ENCODE measurements at places on chromosomes 3 and 15.
A peak's percentile ranks its signal among the peaks of the same experiment; 100 is the strongest.

DNA sequence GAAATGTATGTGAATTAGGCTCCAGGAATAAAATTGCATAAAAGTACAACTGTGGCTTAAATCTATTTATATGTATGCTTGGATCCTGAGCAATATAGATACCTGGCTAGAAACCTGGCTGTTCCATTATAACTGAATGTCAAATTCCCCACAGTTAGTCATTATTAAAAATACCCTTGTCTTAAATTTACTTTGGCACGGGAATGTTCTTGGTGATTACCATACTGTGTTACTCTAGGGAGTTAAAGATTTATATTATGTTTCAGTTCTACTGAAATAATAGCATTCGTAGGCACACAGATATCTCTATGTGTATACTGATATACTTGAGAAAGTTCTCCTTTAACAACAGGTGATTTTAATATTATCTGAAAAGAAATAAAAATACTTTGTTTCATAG lies 394.1 kb downstream of the PTPRG start:
- no peak for DNase-seq

- no peak for DNase-seq
These were observed at the start of gene ZBTB47 for GRCh38 chr3:42653560-42654330. TSS of gene ZBTB47 (plus strand) at chr3:42653697. CDS start at chr3:42658356, 4,659 bp downstream.

- no peak for DNase-seq
These were observed 16.1 kb downstream of the MINDY4B start for GRCh38 chr3:150889106-150889505.

DNA sequence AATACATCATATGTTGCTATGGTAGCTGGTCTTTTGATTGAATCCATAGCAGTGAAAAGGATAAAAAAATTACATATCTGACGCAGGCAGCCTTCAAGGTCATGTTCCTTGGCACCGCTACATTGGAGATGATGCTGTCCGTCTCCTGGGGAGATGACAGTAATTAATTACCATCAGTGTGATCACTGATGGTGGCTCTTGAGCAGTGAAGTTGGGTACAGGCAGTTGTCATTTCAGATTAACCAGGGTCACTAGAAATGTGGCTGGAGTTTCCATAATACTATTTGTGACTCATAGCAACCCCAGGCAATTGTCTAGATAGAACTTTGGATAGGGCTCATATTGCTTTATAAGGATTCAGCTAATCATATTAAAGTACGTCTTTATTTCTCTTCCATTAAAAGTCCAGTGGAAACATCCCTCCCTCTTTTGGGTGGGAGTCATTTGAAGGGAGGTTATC lies 136.3 kb downstream of the THSD4 start:
- no peak for DNase-seq

DNA sequence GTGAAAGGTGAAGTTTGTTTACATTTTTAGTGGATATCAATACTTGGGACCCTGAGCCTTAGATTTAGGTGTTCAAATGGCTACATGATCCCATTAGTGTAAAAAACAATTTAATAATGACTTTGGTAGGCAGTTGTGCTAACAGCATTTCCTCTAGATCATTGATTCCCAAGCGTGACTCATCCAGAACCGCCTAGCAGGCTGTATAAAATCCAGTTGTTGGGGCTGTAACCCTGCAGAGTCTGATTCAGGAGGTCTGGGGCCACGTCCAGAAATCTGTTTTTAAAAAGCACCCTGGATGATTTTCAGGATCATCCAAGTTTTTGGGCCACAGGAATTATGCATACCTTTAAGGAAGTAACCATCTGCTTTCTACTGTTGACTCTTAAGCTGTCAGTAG lies 156.4 kb downstream of the TP63 start:
- DNase-seq: peak; percentile 31

DNA sequence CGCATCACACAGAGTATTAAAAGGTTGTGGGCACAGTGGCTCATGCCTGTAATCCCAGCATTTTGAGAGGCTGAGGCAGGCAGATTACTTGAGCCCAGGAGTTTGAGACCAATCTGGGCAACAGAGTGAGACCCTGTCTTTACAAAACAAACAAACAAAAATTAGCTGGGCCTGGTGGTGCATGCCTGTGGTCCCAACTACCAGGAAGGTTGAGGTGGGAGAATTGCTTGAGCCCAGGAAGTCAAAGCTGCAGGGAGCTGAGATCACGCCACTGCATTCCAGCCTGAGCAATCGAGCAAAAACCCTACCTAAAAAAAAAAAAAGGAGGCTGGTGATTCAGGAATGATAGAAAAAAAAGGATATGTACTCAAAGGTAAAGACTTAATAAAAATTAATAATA lies 28.2 kb upstream of the ST6GAL1 start:
- no peak for DNase-seq

DNA sequence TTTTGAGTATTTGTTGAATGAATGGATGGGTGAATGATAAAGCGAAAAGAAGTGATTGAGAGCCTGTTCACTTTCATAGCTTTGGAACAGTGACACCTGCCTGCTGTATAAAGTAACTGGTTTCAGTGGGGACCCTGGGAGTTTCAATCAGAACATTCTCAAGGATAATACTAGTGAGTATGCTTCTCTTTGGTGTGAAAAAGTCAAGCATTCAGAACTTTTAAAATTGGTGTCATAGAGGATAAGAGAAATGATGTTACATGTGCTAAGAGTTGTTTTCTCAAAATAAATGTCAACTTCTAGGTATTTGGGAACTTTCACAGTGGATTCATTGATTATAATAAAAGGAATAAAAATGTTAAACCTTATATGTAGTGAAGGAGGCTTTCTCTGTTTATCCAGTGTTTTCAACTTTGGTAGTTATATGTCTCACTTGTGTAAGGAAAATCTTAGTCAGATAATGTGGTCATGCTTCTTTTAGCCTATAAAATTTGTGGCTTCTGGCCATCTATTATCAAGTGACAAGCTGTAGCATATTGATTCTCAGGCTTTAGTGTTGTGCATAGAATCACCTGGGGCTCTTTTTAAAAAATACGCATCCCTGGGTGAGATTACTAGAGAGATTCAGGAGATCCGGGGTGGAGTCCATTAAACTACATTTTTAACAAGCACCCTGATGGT lies 11.9 kb downstream of the LRCH3 start:
- DNase-seq: no peak

DNA sequence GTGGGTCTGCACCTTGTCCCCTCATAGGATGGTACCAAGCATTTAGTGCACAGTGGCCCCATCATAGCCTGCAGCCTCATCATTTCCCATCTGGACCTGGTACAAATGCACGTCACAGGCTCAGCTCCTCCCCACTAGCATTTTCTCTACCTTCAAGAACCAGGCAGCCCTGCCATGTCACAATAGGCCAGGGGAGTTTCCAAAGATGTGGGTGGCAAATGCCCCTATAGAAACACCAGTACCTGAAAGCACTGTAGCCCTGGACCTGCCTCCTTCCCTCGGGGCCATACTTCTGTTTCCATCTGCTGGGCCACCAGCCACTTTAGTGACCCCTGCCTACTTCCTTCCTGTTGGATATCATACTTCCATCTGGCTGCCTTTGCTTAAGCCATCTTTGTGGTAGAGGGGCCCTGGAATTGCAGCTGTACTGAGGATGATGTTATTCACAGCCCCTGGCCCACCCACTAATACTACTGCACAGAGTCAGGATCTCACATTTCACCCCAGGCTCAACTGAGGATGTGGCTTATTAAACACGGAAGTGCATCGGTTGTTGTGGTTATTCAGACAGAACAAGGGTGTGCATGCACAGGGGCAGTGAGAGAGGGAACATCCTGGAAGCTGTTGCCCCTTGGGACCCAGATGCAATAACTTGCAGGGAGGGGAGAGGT lies 3.8 kb downstream of the TCTA start:
- DNase-seq: no peak
